Activated CD8-positive, alpha-beta memory T cell treated with anti-CD3 and anti-CD28 coated beads, Interleukin-2, amount 50 U/mL, for 4 hours (primary cell): ENCODE measurements at places on chromosomes 5 and 9.

- DNase-seq = no peak
Observed at GRCh38 chr9:27933210-27934025, 360.1 kb upstream of the C9orf72 start.

GRCh38 chr5:55919625-55920024, 68.5 kb downstream of the IL31RA start:
- no peak for DNase-seq

GRCh38 chr5:64654561-64654938, 35.8 kb upstream of the SHISAL2B start:
- no peak for DNase-seq

DNA sequence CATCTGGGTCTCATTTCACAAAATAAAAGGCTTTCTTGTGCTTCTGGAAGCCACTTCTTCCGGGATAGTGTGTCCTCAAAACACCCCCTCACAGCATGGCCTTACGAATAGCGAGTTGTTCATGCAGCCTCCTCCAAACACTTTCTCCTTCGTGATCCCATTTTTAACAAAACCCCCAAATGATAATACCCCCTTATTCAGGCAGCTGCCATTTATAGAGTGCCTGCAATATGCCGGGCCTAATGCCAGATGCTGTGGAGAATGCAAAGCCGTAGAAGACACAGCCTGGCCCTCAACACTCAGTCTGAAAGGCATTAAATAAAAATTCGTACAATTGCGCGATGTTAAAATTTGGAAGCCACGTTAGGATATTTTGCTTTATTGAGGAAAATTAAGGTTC, 66.4 kb upstream of the SLC44A1 start:
- DNase-seq = no peak

GRCh38 chr5:54804521-54804920, 180.9 kb downstream of the ESM1 start:
- no peak for DNase-seq

DNA sequence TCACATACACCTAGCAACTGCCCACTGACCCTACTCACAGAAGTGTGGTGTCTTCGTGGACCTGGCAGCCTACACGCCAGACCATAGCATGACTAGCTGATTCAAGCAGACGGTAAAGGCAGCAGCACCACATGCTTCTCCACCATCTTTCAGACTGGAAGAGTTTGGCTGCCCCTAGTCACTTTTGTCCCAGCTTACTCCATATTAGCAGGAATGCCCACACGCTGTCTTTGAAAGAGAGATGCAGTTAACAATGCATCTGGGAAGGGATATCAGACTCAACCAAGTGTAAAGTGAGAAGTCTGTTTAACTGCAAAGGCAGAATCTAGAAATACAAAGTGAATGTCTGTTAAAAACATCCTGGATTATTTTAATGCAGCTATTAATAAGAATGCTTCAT, 177.2 kb upstream of the GNA14 start:
- no peak for DNase-seq

DNA sequence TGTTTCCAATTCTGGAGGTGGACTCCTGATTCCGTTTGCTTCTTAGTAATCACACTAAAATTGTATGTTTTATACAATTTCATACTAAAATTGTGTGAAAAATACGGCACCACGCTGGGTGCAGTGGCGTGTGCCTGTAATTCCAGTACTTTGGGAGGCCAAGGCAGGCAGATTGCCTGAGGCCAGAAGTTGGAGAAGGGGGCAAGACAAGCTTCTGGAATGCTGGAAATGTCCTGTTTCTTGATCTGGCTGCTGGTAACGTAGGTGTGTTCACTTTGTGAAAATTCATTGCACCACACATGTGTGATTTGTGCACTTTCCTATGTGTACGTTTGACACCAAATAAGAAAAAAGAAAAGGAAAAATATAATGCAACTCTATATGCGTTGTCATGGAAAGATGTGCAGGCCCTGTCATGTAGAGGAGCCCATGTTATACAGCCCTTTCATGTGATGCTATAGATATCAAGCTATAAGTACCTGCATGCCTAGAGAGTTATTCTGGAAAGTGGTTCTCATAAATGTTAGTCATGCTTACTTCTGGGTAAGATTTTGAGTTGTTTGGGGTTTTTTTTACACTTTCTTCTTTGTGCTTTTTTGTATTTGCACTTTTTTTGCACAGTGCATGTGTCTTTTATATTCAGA, 119.9 kb downstream of the TMEM174 start:
- no peak for DNase-seq

DNA sequence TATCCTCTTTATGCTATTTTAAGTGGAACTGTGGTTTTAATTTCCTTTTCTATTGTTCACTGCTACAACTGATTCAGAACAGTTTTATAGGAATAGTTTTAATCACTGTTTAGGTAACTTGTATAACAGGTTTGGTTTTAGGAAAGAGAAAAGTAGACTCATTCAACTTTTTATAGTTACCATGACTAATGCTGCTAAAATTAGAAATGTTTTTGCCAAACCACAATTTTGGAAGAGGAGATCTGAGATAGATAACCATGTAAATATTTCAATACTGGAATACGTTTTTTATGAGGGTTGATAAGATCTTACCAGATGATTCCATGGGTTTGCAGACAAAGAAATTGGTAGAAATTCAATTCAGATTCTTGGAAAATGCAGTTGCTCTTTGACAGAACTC, 404.6 kb upstream of the ARRDC3 start:
- no peak for DNase-seq

GRCh38 chr9:86975036-86975435, 27.7 kb upstream of the GAS1 start:
- DNase-seq = no peak

DNA sequence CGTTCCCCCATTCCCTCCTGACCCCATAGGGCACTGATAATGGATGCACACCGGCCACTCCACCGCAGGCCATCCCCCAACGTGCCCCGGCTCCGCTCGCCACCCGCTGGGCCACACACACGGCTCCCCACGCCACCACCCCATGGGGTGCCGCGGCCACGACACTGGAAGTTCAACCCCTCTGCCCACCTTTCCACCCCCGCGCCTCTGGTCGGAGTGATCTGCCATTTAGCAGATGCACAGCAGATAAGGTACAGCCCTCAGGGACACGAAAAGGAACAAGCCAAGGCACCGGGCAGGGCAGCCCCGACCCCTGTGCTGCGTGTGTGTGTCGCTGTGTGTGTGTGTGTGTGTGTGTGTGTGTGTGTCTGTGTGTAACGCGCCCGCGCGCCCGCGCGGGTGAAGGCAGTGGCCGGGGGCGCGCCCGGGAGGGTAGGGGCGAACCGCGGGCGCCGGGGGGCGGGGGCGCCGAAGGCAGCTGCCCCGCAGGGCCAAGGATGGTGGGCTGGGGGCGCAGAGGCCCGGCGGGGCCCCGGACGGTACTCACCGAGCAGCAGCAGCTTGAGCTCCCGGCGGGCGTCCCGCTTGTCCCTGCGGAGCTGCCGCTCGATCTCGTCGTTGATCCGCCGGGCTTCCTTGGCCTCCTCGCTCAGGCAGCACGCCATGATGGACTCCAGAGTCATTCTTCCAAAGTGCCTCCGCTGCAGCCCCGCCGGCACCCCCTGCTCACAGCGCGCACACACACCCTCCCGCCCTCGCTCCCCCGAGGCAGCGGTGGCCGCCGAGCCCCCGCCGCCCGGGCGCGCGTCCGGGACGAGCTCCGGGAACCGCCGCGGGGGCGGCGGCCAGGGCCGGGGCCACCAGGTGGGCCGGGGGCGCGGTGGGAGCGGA, 813 bp downstream of the GNAQ start:
- peak; percentile 62 for DNase-seq

DNA sequence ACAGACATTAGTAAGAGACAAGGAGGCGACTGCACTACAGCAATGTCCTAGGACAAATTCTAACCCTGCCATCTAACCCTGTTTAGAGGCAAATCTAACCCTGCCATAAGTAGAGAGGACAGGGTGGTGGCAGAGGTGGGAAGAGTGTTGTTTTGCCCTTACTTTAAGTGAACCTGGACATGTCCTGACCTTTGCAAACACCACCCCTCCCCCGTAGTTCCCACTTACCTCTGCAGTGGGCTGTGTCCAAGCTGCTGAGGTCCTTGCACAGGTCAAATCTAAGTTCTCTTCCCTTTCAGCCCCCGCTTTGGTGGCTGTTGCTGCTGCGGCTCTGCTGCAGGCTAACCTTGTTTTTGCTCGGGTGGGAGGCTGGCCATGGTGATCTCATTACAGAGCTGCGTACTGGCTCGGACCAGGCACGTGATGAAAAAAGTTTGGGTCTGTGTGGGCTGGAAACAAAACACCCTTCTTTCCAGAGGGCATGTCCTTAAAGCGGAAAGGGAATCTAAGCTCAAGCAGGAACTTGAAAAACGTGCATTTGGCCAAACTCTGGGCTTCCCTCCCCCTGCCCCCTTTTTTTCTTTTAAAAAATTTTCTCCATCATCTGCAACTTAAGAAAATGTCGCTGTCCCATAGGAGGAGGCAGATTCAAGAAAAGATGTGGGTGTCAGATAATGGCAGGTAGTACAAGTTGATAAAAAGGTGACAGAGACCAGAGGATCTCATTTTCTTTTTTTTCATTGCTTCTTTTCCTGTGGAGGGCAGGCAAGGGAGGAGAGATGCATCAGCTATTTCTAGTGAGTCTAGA, at the start of gene FAXDC2:
Gene FAXDC2, minus strand, starts transcription at position 349 of the 808 bp plus-strand sequence. CDS start 12,425 bp downstream, outside the sequence.
- DNase-seq = no peak

- no peak for DNase-seq
Observed at GRCh38 chr5:114416254-114416653, 54.4 kb downstream of the KCNN2 start.

DNA sequence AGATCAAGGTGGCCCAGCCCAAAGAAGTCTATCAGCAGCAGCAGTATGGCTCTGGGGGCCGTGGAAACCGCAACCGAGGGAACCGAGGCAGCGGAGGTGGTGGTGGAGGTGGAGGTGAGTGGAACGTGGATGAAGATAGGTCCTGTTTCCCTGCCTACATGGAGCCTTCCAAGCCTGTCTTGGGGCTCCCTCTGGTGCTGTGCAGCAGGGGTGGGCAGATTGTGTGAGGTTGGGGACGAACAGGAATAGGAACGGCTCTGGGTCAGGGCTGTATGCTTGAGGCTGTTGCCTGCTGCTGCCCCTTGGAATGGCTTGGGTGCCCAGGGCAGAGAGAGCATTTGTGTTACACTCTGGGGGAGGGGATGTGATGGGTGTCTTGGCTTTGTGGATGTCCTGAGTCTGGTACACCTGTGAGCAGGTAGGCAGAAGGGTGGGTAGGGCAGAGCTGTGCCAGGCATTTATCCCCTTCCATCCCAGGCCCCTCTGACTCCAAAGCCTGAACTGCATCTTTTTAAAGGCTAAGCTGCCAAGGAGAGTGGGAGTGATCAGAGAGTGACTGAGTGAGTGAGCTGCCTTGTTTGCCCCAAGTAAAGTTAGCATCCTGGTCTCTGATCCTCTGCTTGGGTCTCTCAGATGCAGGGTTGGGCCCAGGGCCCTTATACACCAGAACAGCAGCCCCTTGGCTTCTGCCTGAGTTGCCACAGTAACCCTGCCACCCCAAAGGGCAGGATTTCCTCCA, 5.2 kb downstream of the HNRNPAB start:
- DNase-seq = no peak

GRCh38 chr9:91199739-91200497, 161.8 kb downstream of the AUH start:
- DNase-seq = no peak

GRCh38 chr9:124855944-124856765, 2.9 kb downstream of the WDR38 start:
- DNase-seq = no peak

- DNase-seq = no peak
Observed at GRCh38 chr9:19380826-19381075, 715 bp upstream of the RPS6 start.

DNA sequence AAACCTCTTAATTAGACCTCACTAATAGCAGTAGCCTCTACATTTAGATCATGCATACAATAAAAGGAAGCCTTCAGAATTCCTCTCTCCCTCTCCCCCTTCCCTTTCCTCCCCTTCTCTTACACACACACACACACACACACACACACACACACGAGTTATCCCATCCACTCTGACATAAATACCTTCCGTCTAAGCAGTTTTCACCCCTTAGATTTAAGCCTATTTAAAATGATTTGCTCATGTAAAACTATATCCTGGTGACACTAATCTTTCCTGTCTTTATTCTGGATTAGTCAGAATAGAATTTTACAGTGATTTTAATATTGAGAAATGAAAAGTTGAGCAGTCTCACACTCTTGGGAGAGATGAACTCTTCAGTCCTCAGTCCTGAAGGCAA, 35.0 kb downstream of the PRELID2 start:
- no peak for DNase-seq

GRCh38 chr5:177096162-177097015, 9.7 kb downstream of the FGFR4 start:
- no peak for DNase-seq

DNA sequence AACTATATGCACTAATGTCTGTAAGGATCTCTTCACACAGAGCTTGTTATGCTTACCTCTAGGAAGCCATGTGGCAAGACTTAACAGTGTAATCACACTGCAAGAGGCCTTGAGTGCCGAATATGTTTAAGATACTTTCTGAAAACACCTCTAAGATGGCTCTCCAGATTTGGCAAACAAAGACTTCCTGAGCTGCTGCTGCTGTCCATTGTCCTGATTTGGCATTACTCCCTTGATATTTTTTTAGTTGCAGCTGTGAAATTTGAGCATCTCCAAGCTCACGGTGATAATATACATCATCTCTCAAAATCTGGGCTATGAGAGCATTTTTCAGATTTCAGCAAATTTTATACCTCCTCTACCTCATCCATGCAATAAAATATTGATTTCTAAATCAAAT, 384.5 kb upstream of the CDH6 start:
- DNase-seq = no peak

GRCh38 chr9:83330207-83331196, 207.7 kb downstream of the FRMD3 start:
- no peak for DNase-seq

DNA sequence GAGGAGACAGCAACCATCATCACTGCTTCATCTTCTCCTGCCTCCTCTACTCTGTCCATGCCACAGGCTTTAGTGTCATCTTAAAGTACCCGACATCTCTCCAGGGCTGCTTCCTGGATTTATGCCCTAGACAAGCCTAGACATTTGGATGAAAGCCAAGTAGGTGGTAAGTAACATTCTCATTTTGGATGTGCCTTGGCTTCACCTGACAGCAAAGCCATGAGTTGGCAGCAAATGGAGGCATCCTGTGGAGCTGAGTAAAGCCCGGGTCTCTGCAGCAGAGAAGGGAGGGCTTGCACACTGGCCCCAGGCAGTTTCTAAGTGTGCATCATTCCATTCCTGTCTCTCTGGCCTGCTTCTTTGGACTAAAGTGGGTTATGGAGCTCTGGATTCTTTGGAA, 299.1 kb downstream of the DMAC1 start:
- no peak for DNase-seq

- DNase-seq = no peak
Observed at GRCh38 chr9:100111235-100111634, 12.2 kb downstream of the INVS start.
